ENCODE measurements at places on chromosomes 2 and 18.

GRCh38 chr18:5424903-5425664 is 118.7 kb downstream of the EPB41L3 start:
- peak; percentile 17 for DNase-seq

DNA sequence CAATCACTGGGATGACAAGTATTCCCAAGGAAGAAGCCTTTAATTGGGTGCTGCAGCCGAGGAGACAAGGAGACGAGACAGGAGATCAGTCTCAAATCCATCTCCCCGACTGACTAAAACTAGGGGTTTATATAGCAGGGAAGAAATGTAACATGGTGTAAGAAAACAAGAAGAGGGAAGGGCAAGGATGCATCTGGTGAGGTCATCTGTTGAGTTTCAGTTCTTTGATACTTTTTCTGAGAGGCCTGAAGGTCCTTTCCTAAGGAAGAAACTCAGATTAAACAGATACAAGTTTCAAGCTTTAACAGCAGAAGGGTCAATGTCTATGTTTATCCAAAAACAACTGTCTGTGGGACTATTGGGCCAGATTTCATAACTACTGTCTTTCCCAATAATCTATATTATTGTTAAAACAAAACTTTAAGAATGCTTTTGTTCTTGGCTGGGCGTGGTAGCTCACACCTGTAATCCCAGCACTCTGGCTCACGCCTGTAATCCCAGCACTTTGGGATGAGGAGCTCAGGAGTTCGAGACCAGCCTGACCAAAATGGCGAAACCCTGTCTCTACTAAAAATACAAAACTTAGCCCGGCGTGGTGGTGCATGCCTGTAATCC is 2.5 kb upstream of the PDCL3 start:
- no peak for DNase-seq

DNA sequence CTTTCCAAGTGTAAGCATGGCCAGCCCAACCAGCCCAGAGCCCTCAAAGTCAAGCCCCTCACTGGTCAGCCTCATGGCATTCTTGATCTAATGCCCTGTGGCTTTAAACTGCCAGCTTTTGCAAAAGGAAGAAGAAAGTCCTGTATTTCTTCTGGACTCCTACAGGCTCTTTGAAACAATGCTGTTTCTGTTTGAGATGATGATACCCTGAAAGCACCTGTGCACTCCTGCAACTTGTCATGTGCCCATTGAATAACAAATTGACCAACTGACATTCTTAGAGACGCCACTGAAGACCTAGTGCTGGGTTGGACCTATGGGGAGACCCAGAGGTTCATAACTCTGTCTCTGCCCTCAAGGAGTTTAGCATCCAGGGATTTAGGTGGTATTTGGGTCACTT is 82.0 kb upstream of the MSH2 start:
- no peak for DNase-seq

GRCh38 chr18:33720133-33720532 is 142.1 kb downstream of the ASXL3 start:
- no peak for DNase-seq

- DNase-seq = no peak
Observed at GRCh38 chr2:176324862-176325261, 55.6 kb downstream of the MTX2 start.

DNA sequence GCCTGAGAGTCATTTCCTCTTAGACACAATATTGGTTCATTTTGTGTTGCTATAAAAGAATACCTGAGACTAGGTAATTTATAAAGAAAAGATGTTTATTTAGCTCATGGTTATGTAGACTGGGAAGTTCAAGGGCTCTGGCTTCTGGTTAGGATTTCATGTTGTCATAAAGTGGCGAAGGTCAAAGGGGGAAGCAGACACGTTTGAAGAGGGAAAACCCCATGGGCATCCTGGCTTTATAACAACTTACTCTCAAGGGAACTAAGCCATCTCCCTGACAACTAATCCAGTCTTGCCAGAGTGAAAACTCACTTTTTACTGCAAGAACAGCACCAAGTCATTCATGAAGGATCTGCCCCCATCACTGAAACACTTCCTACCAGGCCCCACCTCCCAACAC is 89.7 kb upstream of the RNF152 start:
- DNase-seq = no peak

GRCh38 chr2:28358668-28359201 is 33.9 kb upstream of the FOSL2 start:
- DNase-seq = no peak
